Activated CD4-positive, alpha-beta T cell treated with anti-CD3 and anti-CD28 coated beads, Interleukin-2, amount 50 U/mL, for 4 hours (primary cell): ENCODE measurements at places on chromosomes 4 and X.

GRCh38 chrX:56757327-56757726 is 28.3 kb downstream of the NBDY start:
- no peak for DNase-seq

GRCh38 chr4:123351713-123352112 is 44.9 kb upstream of the SPRY1 start:
- DNase-seq = no peak

DNA sequence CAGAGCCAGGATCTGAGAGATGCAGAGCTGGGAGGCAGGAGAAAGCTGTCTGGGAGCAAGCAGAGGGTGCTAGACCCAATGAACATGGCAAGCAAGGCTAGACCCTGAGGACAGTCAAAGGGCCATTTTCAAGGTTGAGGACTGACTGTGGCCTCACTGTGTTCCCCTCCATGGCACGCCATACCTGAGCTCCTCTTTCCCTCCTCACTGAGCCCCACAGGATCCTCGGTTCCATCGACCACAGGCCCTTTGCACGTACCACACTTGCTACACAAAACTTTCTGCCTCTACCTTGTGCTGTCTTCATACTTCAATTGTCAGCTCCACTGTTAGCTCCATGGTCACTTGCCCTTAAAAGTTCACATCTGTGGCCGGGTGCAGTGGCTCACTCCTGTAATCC is 45.5 kb upstream of the CD99 start:
- DNase-seq = no peak

GRCh38 chr4:6781561-6781960 is 966 bp upstream of the KIAA0232 start:
- no peak for DNase-seq

DNA sequence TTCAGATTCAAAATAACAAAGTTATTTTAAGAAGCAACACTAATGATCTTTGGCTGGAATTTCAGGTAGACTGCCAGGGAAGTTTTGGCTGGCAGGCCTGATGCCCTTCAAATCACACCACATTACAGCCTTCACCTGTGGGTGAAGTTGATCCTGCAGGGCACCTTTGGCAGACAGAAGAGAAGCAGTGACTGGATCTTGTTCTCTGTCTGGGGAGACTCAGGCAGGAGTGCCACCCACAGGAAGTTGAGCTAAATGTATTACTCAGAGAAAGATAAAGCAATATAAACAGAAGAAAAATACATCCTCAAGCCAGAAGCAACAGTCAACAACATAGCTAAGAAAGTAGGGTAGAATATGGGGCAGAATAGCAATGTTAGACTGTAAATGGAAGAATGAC is 12.8 kb upstream of the CFAP299 start:
- DNase-seq = no peak

DNA sequence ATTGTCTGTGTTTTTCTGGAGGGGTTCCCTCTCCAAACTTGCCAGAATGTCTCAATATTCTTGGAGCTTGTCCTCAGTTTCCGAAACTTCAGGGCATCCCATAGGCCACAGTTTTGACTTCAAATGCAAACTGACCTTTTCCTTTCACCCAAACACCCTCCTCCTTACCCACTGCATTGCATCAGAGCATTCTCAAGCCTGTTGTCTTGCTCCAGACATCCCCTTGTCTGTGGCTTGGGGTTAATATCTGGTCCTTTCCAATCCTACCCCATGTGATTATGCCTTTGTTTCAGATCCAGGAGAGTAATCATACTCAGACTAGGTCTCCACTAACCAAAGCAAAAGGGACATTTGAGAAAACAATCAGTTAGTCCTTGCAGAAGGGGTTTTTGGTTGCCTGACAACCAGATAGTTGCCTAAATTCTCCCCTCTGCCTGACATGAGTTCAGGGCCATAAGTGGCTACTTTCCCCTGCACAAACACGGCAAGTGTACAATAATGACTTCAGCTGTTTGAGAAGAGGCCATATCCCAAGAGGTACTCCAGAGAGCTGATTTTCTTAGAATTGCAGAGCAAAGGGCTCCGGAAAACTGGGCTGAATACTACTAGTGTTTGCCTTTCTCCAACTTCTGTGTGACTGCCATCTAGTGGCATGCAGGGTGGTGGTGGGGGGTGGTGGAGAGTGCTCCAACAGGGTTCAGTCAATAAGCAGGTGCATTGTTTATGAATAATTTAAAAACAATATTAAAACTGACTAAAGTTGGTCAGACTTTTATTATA is 130.2 kb downstream of the CHRDL1 start:
- no peak for DNase-seq

- DNase-seq = no peak
These were observed 69.8 kb downstream of the ANXA3 start for GRCh38 chr4:78621395-78621794.

GRCh38 chr4:118839221-118839927 is 3.4 kb upstream of the SEC24D start:
- no peak for DNase-seq

DNA sequence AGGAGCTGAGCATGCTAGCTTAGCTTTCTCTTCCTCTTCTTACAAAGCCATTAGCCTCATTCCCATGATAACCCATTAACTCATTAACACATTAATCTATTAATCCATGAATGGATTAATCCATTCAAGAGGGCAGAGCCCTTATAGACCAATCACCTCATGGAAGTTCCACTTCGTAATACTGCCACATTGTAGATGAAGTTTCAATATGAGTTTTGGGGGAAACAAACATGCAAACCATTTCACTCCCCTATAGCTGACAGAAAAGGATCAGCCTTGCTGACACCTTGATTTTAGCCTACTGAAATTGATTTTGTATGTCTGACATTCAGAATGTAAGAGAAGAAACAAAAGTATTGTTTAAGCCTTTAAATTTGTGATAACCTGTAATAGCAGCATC is 251.8 kb upstream of the GALNTL6 start:
- DNase-seq = no peak

GRCh38 chr4:188190461-188190860 is 51.2 kb downstream of the TRIML1 start:
- DNase-seq = no peak

- DNase-seq = no peak
These were observed 258.1 kb downstream of the UNC5C start for GRCh38 chr4:95290702-95291101.

DNA sequence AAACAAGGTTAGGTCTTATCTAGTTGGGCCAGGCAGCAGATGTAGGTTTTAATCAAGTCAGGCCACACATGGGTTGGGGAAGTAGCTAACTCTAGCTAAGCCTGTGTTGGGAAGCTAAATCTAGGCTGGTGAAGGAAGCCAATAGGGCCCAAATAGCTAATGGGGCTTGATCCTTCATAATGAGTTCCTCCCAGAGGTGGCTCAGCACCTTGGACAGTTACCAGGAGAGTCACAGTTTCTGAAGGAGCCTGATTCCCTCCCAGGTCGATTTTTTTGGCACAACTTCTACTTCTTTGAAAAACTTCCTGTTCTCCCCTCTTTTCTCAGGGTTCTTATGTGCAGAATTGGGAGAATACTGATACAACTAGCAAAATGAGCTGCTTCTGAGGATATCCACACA is 242.5 kb upstream of the PRPS2 start:
- no peak for DNase-seq

DNA sequence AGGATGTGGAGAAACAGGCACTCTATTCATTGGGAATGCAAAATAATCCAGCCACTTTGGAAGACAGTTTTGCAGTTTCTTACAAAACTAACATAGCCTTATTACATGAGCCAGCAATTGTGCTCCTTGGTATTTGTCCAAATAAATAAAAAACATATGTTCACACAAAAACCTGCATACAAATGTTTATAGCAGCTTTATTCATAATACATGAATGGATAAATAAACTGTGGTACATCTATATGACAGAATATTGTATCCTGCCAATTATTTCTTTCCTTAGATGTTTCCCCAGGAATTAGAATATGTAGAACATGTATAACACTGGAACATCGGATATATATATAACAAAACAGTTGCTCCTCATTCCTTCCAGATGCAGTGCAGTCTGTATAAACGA is 57.7 kb upstream of the VEGFC start:
- DNase-seq = no peak

DNA sequence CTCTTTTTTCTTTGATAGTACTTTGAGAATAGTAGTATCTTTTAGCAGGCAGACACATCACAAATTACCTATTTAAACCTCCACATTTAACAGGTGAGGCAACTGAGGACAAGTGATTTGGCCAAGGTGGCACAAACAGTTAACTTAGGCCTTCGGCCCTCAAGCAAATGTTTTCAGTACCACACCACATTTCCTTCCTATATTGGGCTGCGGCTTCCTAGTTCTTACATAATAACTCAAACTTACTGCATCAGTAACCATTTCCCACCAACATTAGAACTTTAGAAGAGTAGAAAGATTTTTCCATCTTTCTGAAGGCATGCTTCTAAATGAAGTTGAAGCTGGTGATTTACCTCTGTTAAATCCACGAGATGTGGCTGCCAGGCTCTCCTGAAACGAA is 63.2 kb upstream of the SLC4A4 start:
- no peak for DNase-seq

GRCh38 chr4:8844976-8845690 is 26.5 kb downstream of the HMX1 start:
- no peak for DNase-seq

DNA sequence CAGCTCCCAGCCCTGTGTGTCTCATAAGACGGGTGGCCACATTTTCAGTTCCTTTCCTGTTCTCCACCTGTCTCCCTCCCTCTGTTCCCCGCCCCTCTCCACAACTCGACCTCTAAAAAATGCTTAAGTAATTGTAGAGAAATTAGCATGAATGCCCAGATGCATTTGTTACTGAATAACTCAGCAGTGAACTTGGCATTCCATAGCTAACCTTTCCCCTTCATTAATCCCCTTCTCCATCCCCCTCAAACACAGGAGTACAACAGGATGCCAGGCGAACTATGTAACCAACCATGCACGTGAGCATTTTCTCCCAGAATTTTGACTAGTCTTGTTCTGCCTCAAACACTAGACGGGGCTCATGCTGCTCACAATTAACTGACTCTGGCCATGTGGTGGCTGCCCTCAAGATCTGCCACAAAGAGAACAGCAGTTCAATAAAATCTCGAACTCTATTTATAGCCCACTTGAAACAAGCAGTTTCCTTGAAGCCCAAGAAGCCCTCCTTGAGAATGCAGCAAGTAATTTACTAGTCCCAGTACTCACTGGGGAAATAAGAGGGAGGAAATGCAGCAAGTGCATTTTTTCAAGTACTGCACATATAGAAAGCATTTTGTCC is 351.2 kb downstream of the ARHGAP24 start:
- DNase-seq = no peak

DNA sequence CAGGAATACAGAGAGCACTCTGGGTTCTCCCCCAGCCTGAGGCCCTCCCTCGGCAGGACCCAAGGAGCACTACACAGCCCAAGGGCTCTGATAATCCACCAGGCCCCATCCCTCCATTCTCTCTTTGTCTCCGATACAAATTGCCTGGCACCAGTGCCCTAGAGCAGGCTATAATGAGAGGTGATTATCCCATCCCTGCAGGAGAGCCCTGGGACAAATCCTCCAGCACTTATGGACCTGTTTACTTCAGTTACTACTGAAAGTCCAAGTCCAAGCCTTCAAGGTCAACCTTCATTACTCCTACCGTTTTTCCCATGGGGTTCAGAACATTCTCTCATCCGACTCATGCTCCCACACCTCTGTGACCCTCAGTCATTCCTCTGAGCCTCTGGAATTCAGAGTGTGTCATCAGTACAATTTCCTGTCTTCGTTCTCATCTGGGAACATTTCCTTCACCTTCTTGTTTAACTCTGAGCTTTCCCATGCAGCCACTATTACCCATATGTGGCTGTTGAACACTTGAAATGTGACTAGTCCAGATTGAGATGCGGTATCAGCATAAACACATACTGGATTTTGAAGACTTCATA is 299.0 kb downstream of the RAPGEF2 start:
- no peak for DNase-seq

DNA sequence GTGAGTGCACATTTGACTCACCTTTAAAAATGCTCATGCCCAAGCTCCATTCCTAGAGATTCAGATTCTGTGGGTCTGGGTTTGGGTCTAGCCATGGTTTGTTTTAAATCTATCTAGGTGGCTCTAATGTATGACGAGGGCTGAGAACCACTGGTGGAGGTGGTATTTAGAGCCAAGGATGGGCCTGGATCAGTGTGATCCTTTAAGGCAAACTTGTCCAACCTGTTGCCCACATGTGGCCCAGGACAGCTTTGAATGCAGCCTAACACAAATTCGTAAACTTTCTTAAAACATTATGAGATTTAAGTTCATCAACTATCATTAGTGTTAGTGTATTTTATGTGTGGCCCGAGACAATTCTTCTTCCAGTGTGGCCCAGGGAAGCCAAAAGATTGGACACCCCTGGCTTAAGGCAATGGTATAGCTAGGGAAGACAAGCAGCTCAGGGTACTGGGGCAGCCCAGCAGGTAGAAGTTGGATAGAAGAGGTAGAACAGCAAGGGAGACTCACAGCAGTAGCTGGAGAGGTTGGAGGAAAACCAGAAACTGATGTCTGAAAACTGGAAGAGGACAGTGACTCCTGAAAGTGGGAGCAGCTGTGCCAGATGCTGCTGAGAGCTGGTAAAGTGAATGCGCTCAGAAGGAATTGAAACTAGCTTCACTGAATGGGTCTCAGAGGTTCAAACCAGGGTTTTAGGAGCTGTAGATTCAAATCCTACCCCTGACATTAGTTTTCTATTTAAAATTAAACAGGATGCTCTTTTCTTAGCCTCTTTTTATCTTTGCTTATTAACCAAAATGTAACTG is 18.2 kb downstream of the ADD1 start:
- DNase-seq = no peak

- DNase-seq = no peak
These were observed 5.5 kb downstream of the UCHL1 start for GRCh38 chr4:41262198-41262597.

- DNase-seq = no peak
These were observed 11.1 kb upstream of the IL1RAPL1 start for GRCh38 chrX:28576117-28576516.

- no peak for DNase-seq
These were observed 251.9 kb upstream of the KLF3 start for GRCh38 chr4:38411981-38412536.

DNA sequence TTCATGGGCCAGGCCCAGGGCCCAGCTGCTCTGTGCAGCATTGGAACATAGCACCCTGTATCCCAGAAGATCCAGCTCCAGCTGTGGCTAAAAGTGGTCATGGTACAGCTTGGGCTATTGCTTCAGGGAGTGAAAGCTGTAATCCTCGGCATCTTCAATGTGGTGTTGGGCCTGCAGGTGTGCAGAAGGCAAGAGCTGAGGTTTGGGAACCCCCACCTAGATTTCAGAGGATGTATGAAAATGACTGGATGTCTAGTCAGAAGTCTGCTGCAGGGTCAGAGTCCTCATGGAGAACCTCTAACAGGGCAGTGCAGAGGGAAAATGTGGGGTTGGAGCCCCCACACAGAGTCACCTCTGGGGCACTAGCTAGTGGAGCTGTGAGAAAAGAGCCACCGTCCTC is 341.7 kb downstream of the PPP3CA start:
- DNase-seq = no peak
